ENCODE measurements at places on chromosomes 3 and 15.

DNA sequence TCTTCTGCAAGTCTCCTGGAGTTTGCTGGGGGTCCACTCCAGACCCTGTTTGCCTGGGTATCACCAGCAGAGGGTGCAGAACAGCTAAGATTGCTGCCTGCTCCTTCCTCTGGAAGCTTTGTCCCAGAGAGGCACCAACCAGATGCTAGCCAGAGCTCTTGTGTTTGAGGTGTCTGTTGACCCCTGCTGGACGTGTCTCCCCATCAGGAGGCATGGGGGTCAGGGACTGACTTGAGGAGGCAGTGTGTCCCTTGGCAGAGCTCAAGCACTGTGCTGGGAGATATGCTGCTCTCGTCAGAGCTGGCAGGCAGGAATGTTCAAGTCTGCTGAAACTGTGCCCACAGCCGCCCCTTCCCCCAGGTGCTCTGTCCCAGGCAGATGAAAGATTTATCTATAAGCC lies 86.5 kb downstream of the TPRG1 start:
- no peak for DNase-seq

DNA sequence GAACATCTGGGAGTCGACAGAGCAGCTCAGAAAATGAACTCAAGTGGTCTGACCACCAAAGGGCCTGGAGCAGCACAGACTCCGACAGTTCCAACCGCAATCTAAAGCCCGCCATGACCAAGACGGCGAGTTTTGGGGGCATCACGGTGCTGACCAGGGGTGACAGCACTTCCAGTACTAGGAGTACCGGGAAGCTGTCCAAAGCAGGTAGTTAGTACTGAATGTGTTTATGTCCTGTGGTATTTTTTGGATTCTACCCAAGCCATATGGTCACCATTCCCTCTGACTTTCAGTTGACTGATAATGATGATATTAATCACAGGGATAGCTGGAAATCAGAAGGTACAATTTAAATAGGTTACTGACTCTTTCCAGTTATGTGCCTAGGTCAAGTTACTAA lies 82.3 kb downstream of the ARPP21 start:
- DNase-seq: no peak

- DNase-seq: no peak
Observed at GRCh38 chr3:160049038-160049437, 60.4 kb downstream of the IL12A start.

GRCh38 chr3:100865442-100865841 lies 127.8 kb downstream of the ABI3BP start:
- DNase-seq: no peak

DNA sequence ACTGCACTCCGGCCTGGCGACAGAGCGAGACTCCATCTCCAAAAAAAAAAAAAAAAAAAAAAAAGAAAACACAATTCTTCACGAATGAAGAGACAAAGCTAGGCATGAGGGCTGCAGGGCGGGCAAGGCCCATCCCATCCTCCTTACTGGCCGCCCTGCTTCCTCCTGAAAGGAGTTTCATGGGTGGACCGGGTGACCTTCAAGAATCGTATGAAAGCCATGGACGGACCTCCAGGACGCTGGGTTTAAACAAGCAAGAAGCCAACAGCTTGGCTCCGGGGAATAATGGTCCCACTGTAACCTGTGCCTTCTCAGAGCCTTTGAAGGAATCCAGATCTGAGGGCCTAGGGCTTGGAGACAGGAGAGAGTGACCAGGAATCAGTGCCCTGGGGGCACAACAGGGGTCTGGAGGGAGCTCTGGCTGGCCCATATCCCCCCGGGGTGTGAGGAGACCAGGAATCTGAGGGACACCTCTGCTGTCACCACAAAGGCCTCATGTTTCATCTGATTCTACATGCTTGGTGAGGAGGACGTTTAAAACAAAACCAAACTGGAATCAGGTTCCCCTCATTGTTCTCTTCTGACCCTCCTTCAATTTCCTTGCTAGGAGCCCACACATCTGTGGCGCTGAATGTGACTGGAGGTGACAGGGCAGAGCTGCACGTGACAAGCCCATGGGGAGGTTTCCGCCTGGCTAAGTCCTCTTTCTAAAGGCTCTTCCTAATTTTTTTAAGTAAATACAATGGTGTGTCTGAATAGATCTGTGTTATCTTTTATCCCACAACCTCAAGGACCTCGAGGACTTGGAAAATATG lies 46.1 kb downstream of the WHAMM start:
- DNase-seq: no peak

GRCh38 chr15:95647531-95648277 lies 682.8 kb upstream of the NR2F2 start:
- DNase-seq: no peak

DNA sequence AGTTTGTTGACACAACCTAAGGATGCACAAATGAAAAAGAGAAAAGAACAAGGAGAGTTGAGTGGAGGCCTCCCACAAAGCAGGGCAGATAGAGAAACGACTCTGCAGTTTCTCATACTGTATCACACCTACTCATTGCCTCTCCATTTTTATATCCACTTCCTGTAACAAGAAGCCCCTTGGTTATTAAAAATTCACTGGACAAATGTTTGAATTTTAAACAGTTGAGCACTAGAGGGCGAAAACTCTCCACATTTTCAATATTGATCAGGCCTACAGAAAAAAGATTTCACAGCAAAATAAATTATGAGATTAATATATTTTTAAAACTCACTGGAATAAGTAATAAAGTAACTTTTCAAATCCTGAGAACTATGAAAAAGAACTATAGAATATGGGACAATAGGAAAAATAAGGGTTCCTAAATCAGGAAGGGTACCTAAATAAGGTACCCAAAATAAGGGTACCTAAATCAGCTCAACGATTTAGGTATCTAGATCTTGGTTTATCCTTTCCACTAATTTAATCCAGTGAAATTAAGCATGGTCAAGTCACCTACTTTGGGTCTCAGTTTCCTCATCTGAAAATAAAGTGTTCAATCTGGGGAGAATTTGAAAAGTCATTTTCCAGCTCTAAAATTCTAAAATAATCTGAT lies 47.0 kb upstream of the PPIB start:
- DNase-seq: no peak

DNA sequence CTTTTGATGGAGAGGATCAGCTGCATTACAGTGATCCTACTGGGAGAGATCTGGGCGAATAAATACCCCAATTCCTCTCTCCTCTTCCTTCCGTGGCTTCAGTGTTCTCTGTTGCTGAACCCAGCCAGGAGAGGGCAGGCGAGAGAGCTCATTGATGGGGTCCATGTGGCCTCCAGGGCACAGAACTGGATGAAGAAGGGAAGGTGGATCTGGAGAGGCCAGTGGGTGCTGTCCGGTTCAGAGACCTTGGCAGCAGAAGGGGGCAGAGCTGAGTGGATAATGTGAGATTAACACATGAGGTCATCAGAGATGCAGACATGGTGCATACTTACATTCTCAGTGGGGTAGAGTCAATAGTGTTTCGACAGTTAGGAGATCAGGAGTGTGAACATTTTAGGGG lies 193.6 kb downstream of the CLSTN2 start:
- DNase-seq: no peak

DNA sequence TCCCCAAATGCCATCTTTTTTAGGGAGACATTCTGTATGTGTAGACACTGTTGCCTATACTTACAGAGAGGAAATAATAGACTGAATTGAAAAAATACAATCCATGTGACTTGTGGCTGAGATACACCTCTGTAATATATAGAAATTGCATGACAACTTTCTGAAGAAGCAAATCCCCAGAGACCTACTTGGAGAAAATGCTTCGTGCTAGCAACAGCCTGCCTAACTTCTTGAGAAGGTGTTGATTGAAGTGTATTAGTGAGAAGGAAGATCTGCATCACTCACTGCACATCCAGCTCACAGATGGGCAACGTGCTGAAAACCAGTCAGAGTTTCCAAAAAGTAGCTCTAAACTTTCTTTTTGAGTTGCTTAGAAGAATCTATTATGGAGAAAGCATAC lies 404.1 kb downstream of the EPHB1 start:
- no peak for DNase-seq

GRCh38 chr3:6935970-6936369 lies 75.1 kb downstream of the GRM7 start:
- DNase-seq: no peak

DNA sequence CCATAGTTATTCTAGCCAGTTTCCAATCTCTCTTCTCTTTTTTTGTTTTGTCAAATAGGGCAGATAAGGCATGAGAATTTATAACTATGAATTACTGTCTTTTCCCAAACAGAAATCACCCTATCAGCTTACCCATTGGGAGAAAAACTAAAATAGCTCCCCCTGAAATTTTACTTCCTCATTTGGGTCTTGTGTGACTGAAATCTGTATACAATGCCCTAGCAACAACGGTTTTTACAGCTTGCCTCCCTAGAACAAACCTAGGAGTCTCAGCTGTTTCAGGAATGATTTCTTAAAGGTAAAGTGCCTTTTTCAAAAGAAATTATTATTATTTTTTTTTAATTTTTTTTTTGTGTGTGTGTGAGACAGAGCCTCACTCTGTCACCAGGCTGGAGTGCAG lies 56.8 kb downstream of the CD86 start:
- no peak for DNase-seq

DNA sequence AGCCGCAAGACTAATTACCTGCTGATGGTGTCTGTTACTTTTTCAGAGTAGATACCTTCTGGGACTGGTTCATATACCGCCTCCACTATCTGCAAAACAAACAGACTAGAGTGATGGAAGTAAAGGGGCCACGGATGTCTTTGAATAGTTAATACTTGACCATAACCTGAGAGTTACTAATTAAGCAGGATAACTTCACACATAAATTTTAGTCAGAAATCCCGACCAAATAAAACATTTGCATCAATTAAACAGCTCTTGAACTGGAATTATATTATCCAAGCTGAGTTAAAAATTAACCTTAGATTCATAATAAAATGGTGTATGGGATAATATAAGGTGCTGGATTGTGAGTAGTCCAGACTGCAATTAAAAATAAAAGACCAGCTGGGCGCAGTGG lies 167.7 kb downstream of the NEK10 start:
- no peak for DNase-seq

DNA sequence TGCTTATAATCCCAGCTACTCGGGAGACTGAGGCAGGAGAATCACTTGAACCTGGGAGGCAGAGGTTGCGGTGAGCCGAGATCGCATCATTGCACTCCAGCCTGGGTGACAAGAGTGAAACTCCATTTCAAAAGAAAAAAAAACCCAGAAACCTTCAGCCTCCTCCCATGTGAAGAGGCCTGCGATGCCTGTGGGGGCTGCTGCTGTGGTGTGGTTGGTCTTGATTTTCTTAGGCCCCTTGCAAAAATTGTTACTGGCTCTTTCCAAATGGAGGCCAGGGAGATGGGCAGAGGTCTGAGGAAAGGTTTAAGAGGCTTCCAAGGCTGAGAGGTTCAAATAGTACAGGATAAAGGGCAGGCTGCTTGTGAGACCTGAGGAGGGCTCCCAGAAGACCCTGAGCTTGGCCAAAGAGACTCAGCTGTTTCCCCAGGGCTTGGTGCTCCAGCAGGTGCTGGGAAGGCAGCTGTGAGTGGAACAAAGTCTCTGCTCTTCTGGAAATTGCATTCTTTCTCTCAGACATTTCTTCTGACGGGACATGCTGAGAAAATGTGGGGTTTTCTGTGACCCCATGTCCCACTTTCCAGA lies 18.4 kb downstream of the GCSAM start:
- no peak for DNase-seq

DNA sequence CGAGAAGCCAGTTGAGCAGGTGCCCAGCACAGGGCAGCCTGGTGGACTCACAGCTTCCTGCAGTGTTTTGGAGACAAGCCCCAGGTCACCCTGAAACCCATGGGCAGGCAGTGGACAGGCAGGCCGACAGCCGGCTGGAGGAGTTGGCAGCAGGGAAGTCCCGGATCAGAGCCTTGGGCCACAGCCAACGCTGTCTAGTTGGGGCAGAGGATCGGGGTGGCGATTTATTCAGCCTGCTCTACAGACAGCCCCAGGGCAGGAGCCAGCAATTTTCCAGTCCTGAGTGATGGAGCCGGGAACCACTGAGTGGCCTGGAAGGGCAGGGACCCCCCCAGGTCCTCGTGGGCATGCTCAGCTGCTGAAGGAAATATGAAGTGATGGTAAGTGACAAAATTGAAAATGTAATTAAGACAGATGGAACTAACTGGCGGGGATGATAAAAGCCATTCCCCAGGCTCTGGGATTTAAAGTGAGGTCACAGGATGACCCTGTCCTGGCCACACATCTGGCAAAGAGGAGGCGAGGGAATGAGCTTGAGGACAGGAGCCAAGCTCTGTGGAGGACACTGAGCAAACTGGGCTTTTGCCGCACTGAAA lies 34.4 kb upstream of the TBC1D21 start:
- no peak for DNase-seq

GRCh38 chr3:172617976-172618375 lies 92.9 kb downstream of the NCEH1 start:
- DNase-seq: no peak

- DNase-seq: no peak
Observed at GRCh38 chr3:127753338-127753737, 69.0 kb downstream of the MGLL start.

DNA sequence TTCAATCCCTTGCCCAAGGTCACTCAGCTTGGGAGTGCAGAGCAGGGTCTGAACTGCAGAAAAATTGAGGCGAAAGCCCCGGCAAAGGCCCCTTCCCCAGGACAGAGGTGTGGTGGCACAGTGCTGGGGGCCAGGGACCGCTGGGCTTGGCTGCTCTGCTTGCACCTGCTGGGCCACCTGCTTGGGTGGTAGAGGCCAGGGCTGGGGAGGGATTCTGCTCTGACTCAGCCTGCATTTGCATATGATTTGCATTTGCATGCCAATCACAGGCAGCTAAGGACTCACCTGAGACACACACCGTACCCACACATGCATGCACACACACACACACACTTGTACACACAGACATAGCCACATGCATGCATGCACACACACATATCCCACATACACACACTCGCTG lies 9.9 kb downstream of the GRM2 start:
- no peak for DNase-seq

- no peak for DNase-seq
Observed at GRCh38 chr15:67750371-67750770, 74.9 kb upstream of the SKOR1 start.

DNA sequence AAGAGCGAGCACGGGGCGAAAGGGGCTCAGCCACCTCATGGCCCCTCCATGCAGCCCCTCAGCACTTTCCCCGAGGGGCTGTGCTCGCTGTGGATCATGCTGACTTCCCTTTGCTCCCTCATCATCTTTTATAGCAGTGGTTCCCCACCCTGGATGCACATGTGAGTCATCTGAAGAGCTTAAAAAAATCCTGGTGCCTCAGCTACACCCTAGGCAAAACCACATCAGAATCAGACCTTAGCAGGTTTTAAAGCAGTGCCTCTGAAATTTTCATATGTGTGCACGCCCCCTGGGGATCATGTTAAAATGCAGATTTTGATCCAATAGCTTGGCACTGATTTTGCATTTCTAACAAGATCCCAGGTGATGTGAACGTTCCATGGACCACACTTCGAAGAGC lies 50.9 kb downstream of the FEM1B start:
- DNase-seq: no peak

- DNase-seq: no peak
Observed at GRCh38 chr15:31178705-31179104, 77.2 kb upstream of the TRPM1 start.

GRCh38 chr3:14920536-14920935 lies 26.8 kb upstream of the NR2C2 start:
- DNase-seq: no peak

GRCh38 chr15:29472901-29473445 lies 203.4 kb upstream of the NSMCE3 start:
- DNase-seq: no peak
